ENCODE measurements at places on chromosomes 16 and 17.
A peak's percentile ranks its signal among the peaks of the same experiment; 100 is the strongest.

- DNase-seq: no peak
These were observed 8.5 kb downstream of the CSF3 start for GRCh38 chr17:40023590-40024292.

- DNase-seq: peak; percentile 76
These were observed 3.5 kb downstream of the KRT10 start for GRCh38 chr17:40818733-40819527.

GRCh38 chr17:64565563-64565962 is 58.8 kb downstream of the CEP95 start:
- DNase-seq: no peak

- no peak for DNase-seq
These were observed 318.4 kb downstream of the SEC14L1 start for GRCh38 chr17:77459018-77459755.

- DNase-seq: no peak
These were observed 234.5 kb downstream of the C16orf78 start for GRCh38 chr16:49608098-49608497.

GRCh38 chr16:12168074-12169000 is 191.8 kb downstream of the SNX29 start:
- DNase-seq: no peak

- no peak for DNase-seq
These were observed 228.2 kb upstream of the GSE1 start for GRCh38 chr16:85384833-85385462.

DNA sequence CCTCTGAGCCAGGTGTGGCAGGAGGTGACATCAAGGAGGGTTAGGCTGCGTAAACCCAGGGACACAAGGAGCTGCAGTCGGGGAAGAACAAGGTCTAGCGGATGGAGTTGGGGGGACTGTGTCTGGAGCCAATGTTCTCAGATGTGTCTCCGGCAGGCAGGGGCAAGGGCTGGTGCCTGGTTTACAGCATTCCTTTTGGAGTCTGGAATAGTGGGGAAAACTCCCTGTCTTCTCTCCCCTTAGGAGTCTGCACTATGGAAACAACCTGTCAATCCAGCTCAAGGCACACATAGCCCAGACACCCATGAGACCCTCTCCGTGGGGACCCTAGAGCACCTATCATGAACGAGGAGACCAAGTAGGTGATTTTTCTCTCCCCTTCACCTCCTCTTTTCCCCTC is 27.5 kb downstream of the NLRC5 start:
- DNase-seq: no peak

GRCh38 chr16:72172105-72173034 is at the start of gene PMFBP1:
Gene PMFBP1 (minus strand): TSS chr16:72172155. CDS start chr16:72171208, 947 bp downstream.
- no peak for DNase-seq

- DNase-seq: no peak
These were observed 22.7 kb downstream of the NXN start for GRCh38 chr17:956905-957304.

DNA sequence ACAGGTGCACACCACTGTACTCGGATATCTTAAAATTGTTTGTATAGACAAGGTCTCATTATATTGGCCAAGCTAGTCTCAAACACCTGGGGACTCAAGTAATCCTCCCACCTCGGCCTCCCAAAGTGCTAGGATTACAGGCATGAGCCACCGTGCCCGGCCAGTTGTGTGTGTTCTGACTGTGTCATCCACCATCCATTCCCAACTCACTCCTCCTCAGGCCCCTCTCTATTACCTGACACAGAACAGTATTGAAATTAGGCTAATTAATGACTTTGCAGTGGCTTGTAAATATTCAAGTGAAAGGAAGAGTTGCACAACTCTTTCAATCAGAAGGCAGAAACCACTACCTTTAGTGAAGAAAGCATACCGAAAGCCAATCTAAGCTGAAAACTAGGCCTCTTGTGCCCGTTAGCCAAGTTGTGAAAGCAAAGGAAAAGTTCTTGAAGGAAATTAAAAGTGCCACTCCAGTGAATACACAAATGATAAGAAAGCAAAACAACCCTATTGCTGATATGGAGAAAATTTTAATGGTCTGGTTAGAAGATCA is 28.7 kb downstream of the GOSR1 start:
- no peak for DNase-seq

DNA sequence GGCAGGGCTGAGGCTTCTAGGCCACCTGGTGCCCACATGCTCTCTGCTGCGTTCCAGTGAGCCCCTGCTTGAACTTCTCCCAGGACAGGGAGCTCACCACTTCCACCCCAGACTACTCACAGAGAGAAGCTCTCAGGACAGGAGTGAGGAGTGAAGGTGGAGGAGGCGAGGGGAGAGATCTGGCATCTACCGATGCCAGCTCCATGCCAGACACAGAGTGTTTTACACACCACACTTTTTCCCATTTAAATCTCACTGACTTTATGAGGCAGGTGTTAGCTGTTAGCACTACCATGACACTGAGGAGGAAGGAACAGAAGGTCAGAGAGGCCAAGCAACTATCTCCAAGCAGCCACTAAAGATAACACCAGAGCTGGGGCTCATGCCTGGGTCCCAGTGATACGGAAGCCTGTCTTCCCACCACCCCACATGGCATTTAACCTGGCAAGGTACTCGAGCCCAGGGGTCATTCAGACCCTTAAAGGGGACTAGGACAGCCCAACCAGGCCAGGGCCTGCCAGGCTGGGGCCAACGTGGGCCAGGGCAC is 6.8 kb downstream of the FAM83G start:
- no peak for DNase-seq

DNA sequence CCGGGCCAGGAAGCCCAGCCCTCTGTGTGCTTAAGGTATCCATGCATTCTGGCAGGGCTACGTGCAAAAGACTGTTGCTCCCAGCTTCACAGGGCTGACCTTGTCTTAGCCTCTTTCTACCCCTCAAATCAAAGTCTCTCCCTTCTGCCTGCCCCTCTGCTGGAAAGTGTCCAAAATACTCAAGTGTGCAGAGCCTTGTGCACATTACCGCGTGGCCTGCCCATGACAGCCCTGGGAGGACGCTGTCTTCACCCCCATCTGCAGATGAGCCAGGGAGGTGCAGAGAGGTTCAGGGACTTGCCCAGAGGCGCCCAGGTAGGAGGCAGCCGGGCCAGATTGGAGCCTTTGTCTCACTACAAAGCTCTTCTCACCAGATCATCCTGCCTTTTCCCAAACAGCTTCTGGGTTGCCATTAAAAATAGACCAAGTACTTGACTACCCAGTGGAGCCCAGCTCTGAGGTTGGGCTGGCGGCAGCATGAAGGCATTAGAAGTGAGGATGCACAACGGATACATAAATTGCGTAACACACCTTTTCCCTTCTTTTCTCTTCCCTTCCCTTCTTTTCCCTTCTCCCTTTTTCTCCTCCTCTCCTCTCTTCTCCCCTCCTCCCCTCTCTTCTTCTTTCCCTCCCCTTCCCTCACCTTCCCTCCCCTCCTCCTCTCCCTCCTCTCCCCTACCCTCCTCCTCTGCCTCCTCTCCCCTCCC is 3.5 kb downstream of the CACNG4 start:
- DNase-seq: no peak

- DNase-seq: no peak
These were observed 702.8 kb downstream of the KCNJ2 start for GRCh38 chr17:70872103-70872502.

- DNase-seq: no peak
These were observed 228.5 kb downstream of the CCDC182 start for GRCh38 chr17:57516290-57517230.

DNA sequence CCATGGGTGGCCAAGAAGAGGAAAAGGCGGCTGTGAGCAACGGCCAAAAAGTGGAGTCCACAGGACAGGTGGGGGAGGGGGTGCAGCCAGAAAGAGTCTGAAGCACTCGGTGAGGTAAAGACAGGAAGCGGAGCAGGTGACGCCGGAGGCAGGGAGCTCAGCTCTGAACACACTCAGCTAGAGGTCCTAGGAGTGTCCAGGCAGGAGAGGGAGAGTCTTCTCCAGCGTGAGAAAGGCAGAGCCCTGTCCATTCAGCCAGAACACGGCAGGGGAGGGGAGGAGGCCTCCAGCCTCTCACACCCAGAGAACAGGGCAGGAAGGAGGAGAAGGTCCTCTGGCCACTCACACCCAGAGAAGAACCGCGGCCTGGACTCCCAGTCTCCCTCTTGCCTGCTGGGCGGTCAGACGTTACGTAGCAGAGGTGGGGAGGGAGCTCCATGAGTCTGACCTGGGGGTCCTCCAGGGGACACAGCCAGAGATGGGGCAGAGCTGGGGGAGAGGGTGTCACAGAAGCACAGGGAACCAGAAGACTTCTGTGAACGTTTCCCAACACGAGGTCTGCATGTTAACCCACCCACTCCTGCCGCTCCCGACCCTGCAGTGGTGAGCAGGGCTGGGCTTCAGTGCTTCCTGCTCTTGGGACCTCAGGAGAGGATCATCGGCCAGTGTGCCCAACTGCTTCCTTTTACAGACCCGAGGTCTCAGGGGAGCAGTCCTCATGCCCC is 89.2 kb downstream of the ABR start:
- DNase-seq: no peak

DNA sequence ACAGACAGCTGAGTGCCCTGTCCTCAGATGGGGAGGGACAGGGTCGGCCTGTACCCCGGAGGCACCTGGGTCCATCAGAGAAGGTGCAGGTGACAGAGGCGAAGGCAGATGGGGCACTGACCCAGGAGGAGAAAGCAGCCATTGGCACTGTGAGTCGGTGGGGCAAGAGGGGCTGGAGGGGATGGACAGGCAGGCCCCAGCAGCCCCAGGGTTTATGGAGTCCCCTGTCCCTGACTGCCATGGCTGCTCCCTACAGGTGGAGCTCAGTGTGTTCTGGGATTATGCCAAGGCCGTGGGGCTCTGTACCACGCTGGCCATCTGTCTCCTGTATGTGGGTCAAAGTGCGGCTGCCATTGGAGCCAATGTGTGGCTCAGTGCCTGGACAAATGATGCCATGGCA is 32.1 kb downstream of the ANKRD40 start:
- DNase-seq: no peak

DNA sequence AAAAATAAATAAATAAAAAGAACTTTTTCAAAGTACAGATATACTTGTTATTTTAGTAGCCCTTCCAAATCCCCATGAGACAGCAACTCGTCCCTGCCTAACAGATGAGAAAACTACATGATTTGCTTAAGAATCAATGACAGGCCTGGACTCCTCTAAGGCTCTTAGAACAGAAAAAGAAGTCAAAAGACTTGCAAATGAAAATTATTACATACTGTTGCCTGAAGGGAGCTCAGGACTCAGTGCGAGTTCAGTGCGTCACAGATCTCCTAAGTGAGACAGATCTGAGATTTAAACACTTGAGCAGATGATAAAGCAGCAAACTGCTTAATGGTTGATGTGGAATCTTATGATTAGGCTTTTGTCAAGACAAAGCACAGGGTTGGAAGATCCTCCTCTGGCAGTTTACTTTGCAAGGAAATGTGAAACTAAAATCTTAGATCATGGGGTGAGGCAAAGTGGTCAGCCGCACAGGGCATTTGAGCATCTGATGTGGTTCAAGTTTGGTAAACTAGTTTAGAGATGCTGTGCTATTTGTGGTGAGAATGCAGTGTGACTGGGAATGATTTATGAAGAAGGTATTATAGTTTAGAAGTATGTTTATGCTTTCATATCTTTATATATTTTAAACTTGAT is 138.1 kb downstream of the TRIM37 start:
- DNase-seq: no peak

DNA sequence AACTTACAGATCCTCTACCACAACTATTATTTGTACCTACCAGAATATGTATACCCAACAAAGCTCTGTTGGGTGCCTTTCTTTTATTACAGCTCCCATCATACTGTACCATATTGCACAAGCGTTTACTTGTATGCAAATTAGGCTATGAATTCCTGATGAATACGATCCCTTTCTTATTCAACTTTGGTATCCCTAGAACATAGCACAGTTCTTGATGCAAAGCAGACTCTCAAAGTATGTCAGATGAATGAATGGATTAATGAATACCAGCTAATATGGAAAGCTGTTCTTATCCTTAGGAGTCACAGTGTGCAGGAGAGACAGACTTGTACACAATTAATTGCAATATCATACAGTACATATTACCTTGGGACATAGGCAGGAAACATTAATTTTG is 79.7 kb upstream of the NACA2 start:
- no peak for DNase-seq

- DNase-seq: no peak
These were observed 79.6 kb downstream of the BRIP1 start for GRCh38 chr17:61783556-61784304.

DNA sequence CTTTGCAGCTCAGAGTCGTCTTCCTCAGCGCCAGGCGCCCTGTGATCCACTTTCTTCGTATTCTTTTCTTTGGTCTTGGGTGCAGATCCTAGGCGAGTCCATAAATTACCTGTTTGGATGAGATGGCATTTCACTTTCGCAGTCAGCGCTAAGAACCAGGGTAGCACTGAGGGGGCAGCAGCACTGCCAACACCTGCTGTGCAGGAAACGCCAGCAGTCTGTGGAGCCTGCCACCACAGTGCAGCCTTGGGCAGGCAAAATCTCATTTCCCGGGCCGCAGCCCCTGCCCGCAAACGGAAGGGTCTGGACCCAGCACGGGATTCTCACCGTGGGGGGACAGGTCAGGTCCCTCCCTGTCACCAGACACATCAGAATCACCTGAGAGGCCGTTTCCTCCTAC is 12.2 kb upstream of the ITGAE start:
- no peak for DNase-seq

GRCh38 chr17:7141824-7142223 is 27.2 kb upstream of the ASGR2 start:
- no peak for DNase-seq

DNA sequence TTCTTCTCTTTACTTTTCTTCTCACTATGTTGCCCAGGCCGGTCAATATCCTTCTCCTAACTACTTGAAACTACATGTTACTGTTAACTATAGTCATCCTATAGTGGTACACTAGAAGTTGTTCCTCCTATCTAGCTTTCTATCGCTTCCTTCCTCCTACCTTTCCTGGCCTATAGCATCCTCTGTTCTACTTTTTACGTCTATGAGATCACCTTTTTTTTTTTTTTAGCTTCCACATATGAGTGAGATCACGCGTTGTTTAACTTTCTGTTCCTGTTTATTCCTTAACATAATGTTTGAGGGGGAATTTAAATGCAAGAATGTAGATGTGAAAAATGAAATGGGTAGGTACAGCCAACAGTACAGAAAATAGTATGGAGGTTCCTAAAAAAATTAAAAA is 30.5 kb upstream of the YPEL2 start:
- DNase-seq: no peak

DNA sequence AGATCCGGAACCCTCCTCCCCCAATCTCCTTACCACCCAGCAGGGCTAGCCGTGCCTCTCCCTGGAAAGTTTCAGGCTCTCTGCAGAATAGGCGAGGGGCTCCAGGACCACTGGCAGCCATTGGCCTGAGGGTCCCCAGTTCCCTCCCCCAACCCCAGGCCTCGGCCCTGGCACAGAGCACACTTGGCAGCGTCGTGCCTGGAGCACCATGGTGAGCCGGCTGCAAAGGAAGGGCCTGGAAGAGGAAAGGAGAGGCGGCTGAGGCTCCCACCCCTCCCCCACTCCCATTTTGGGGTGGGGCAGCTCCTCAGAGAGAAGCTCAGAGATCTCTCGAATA is 369 bp upstream of the BTBD17 start:
- DNase-seq: no peak

DNA sequence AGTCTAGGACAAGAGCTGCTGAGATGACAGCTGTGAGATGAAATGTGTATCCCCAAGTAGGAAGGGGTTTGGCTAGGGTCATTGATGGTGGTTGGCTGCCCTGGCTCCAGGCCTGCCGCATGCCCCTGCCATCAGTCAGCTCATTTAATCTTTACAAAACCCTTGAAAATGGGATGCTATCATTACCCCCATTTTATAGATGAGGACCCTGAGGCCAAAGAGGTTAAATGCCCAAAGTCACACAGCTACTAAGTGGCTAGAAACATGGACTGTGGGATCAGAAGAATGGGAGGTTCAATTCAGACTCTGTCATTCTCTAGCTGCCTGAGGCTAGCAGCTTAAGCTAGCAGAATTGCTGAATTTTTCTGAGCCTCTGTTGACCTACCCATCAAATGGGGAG is 198.8 kb downstream of the MAF start:
- DNase-seq: no peak
